ENCODE measurements at places on chromosomes 7 and 10.

DNA sequence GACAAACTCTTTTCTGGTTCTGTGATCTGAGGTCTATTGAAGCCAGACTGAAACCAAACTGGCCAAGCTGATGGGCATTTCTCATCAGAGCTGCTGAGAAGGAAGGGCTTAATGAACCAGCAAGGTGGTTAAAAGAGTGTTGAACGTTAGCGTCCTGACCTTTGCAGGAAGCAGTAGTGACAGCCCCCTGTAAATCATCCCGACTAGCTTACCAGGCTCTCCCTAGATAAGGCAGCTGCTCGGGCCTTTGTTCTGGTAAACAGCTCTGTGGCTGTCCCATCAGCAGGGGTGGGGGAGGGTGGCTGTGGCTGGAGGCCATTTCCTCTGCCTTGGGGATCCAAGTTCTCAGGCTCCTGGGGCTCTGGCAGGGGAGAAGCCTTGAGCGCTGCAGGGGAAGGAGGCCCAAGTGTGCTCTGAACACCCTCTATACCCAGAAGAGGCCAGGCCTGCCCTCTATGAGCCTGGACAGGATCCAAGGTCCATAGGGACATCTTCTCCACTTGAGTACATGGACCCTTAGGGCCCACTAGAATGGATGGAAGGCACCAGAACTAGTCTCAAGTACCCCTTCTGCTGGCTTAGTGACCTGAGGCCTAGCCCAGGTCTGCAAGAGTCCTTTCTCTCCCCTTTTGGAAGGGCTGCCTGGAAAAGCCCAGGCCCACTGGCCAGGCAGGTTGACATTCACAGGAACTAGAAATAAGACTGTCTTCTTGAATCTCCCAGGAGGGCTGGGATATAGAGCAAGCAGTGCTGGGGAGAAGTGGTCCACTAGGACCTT, 134.6 kb downstream of the ARHGAP22 start:
- DNase-seq = peak; percentile 34

DNA sequence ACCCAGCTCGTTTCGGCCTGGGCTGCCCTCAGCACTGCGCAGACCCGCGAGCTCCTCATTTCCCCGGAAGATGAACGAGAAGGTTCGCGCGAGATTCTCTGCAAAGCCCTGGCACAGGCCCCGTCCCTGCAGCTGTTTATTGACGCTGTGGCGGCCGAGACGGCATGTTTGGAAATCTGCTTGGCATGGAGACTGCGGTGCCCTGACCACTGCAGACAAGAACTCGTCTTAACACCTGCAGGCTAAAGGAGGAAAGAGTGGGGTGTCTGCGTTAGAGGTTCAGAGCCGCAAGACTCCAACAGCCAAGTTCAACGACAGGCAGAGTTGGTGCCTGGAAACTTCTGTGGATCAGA, 125.6 kb downstream of the DNAJB6 start:
- DNase-seq = peak; percentile 36

DNA sequence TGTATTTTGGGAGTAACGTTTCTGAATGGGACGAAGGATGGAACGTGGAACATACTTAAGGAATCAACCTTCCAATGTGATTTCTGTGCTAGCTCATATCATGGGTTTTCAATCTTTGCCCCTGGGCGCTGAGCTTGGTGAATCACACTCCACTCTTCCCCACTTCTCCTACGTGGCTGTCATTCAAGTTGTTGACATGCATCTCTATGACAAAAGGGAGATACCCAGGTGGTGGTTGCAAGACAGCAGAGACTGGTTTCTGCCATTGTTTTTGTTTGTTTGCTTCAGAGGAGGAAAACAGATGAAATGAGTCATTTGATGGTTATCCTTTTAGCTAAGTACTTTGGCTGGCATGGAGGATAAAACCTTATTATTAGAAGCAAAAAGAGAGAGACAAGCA, 573.9 kb downstream of the GATA3 start:
- no peak for DNase-seq

- no peak for DNase-seq
Observed at GRCh38 chr7:7573701-7574100, 7.0 kb downstream of the MIOS start.

- no peak for DNase-seq
Observed at GRCh38 chr7:127738859-127739258, 86.9 kb downstream of the SND1 start.

DNA sequence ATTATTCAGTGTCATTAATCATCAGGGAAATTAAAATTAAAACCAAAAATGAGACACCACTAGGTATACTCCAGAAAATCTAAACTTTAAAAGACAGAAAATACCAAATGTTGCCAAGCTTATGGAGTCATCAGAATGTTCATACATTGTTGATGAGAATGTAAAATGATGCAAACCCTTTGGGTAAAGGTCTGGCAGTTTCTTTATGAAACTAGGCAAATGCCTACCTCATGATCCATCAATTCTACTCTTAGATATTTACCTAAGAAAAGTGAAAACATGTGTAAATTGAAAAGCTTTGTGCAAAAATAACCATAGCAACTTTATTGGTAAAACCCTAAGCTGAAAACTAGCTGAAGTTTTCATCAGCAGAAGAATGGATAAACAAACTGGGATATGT, 329.5 kb upstream of the MEOX2 start:
- DNase-seq = no peak

- no peak for DNase-seq
Observed at GRCh38 chr10:69912589-69912988, 110.9 kb downstream of the COL13A1 start.

DNA sequence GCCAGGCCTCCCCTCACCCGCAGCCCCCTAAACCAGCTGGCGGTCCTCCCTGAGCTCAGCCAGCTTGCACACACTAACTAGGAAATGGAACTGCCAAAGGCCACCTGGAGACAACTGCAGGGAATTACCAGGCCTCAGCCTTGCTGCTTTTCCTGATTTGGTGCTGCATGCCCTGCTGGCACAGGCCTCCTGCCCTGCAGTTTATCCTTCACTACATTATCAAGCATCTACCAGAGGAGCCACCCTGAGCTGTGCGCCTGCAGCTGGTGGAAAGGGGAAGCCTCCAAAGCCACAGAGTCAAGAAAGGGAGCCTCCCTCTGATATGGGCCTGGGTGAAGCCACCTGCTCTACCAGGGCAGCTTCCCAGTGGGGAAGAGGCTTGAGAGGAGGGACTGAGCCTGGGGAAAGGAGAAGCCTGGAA, 139.8 kb downstream of the GRID1 start:
- no peak for DNase-seq

GRCh38 chr7:28005075-28005846, 175.3 kb downstream of the JAZF1 start:
- no peak for DNase-seq

DNA sequence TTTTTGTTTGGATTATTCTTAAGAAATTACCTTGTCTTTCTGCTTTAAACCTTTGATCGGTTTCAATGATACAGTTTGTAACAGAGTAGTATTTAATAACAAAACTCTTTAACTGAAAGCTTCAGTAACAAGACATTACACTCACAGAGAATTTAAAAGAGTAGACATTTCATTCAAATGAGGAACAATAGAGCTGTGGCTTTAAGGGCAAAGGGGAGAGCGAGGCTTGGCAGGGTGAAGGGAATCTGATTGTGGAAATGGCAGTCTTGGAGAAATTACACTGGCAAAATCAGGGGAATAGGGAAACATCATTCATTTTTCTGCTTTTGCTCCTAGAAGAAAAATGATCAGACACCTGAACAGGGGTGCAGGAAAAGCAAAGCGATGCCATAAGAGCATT, 5.1 kb upstream of the HIPK2 start:
- DNase-seq = no peak

DNA sequence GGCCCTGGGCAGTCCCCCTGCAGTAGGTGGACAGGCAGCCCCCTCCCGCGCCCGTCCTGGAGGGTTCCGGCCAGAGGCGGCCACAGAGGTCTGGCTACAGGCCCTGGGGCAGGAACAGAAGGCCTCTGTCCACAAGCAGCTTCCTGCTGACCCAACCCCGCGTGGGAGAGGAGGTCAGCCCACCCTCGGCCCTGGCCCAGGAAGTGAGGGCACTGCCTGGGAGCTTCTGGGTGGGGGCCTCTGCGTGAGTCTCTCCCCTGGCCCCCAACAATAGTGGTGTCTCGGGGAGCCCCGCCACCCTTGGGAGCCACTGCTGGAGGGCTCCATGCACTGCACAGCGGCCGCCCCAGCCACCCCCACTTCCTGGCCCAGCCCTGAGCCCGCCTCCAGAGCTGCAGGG, 4.7 kb downstream of the MICALL2 start:
- no peak for DNase-seq

DNA sequence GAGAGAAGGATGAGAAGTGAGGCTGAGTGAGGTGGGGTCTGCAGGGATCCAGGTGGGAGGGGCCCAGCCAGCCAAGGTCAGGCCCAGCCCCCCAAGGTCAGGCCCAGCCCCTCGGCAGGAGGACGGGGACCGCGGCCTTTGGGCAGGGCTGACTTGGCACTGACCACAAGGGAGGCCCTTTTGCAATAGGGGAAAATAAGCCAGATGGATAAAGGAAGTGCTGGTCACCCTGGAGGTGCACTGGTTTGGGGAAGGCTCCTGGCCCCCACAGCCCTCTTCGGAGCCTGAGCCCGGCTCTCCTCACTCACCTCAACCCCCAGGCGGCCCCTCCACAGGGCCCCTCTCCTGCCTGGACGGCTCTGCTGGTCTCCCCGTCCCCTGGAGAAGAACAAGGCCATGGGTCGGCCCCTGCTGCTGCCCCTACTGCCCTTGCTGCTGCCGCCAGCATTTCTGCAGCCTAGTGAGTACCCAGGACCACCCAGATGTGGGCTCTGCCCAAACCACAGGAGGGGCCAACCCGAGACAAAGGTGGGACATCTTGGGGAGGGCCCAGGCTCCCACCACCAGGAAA, at the start of gene PILRA:
TSS of gene PILRA (plus strand) at position 227 of the 571 bp plus-strand sequence. CDS start at position 397, 170 bp downstream.
- no peak for DNase-seq

DNA sequence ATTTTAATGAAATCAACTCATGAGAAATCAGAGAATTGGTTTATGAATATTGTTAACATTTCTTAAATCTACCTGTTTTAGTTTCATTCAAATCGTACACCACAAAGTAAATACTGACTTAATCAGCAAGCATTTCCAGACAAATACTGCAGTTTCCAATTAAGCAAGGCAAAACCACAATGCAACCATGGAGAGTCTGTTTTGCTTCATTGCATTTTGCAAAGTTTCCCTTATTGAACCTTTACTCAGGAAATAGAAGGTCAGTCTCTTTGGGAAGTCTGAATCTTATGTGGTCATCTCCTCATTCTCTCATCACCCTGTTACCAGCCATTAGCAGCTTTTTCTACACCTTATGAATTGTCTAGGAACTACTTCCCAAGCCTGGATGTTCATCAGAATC, 400.5 kb downstream of the IPMK start:
- DNase-seq = no peak

DNA sequence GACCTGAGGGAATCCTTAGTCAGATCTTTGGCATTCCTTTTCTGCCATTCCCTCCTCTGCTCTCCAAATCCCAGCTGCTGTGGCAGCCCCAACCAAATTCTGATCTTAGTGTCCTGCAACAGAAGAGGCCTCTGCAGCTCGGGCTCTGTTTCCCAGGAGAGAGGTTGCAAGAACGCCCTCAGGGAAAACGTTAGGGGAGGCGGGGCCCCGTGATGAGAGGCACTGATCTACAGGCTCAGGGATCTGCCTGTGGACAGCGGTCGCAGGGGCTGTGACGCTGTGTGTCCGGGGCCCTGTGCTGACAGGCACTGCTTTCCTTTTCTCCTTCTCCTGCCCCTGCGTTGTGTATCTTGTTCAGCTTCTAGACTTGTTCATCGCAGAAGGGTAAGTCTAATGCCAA, 57.3 kb upstream of the DPYSL4 start:
- no peak for DNase-seq

- DNase-seq = no peak
Observed at GRCh38 chr7:68547799-68548198, 1050.5 kb upstream of the AUTS2 start.

- DNase-seq = no peak
Observed at GRCh38 chr10:15201589-15202300, 33.3 kb upstream of the NMT2 start.

DNA sequence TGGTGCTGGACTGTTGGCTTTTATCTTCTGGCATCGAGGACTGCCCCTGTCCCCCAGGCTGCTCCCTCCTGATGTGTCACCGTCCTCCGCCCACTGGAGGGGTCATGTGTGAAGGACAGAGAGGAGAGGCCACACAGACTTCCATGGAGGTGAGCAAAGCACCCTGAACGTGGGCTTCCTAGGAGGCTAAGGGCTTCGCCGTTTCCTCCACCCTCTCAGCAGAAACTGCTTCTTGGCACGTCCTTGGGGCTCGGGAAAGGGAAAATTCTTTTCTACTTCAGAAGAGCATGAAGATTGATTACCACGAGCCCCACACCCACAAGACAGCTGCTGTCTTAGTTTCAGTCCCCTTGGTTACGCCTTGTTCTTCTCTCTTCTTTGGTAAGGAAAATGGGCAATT, 218.2 kb downstream of the CCDC3 start:
- DNase-seq = no peak

- DNase-seq = no peak
Observed at GRCh38 chr7:106806556-106806955, 58.5 kb upstream of the PIK3CG start.

- no peak for DNase-seq
Observed at GRCh38 chr10:89134963-89135362, 72.2 kb downstream of the CH25H start.

Data from Peyer's patch (tissue), 4 donors.